ENCODE measurements at places on chromosomes 2 and 18.

DNA sequence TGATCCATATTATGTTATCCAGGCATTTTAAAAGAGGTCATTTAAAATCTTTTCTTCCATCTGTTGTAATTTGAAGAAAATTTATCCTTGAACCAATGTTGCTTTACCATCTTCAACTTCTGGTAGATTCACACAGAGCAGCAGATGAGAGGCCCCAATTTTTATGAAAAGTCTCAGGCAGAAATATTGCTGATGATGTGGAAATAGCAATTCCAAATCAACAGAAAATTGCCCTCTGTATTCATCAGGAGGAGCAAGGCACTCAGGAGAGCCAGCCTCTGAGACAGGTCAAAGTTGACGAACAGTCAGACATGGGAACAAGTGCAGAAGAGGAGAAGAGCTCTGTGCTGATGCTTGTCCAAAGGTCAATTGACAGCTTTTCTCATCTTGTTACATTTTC lies 444.9 kb downstream of the NCKAP5 start:
- no peak for DNase-seq

DNA sequence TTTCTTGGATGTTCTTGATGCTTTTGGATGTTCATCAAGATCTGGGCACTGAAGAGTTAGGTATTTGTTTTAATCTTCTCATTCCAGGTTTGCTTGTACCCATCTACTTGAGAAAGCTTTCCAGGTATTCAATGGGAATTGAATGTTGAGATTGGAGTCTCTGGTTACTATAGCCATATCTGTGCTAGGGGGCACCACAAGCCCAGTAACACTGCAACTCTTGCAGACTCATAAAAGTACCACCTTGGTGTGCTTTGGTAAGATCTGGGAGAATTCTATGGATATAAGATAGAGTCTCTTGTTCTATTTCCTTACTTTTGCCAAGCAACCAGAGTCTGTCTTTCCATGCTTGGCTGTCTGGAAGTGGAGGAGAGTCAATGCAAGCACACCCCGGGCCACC lies 518.9 kb upstream of the VRK2 start:
- no peak for DNase-seq

GRCh38 chr2:11582862-11583752 lies 49.3 kb downstream of the GREB1 start:
- peak; percentile 73 for DNase-seq

- no peak for DNase-seq
Measured at GRCh38 chr2:74648009-74648443, at the start of gene M1AP. Gene M1AP (minus strand): TSS chr2:74648330. CDS start chr2:74640275, 8,055 bp downstream.

- no peak for DNase-seq
Measured at GRCh38 chr2:75311521-75311920, 112.2 kb upstream of the TACR1 start.

- DNase-seq = no peak
Measured at GRCh38 chr2:47811668-47812067, 28.7 kb downstream of the MSH6 start.

Data from NCI-H748 treated with DMSO at 0.1 percent for 48 hours (cell line).